ENCODE measurements at places on chromosomes 11 and 22.

DNA sequence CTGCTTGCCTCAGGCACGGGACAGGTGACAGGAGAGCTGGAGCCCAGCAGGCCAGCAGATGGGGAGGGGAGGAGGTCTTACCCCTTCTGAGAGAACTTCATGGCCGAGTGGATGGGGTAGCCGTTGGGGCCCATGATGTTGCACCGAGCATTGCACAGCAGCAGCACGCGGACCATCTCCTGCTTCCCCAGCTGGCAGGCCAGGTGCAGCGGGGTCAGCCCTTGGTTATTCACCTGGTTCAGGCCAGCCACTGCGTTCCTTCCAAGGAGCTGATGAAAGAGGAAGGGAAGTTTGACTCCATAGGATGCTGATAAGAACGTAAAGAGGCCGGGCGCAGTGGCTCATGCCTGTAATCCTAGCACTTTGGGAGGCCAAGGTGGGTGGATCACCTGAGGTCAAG is 29.4 kb upstream of the BAIAP2L2 start:
- DNase-seq: no peak

DNA sequence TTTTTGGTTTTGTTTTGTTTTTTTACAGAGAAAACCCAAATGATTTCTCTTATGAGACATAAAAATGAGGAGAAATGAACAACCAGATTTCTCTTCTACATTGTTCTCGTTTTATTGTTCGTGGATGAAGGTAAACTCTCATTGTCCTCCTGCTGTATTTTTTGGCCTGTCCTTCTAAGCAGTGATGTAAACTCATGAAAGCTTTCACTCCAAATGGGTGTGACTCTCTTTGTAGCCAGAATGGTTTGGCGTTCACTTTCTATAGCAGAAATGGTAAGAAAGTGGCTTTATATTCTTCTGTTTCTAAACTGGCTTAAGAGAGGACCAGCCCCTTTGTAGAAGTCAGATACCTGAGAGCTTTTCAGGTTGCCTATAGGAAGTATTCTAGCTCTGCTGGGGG is 15.5 kb upstream of the BMAL1 start:
- no peak for DNase-seq

DNA sequence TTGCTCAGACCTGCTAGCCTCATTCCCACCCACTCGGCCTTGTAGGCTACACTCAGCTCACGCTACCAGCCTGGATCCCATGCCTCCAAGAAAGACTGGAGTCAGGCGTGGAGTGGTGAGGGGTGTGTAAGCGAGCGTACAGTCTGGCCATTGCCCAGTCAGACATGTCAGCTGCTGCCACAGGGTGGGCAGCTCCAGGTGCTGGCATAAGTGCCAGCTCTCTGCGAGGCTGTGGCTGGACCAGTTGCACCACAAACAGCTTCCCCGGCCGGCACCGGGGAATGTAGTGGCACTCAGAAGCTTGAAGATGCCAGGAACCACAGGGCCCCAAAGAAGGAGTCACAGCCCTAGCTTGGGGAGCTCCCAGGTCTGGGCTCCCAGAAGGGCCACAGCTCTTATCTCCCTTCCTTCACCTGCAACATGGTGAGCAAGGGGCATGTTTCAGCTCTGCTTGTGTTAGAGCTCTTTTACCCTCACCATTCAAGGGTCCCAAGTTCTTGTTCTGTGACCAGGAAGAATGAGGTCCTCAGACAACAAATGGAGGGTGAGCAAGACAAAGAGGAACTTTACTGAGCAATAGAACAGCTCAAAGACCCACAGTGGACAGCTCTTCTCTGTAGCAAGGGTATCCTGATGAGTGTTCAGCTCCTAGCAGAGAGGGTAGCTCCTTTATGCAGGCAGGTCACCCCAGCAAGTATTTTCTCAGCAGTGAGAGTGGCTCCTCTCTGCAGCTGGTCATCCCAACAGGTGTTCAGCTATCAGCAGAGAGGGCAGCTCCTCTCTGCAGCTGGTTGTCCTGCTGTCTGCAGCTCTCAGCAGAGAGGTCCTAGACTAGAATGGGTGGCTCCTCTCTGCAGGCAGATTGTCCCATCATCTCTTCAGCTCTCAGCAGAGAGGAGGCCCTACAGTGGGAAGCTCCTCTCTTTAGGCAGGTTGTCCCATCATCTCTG is 6.0 kb downstream of the SBF2 start:
- DNase-seq: no peak

DNA sequence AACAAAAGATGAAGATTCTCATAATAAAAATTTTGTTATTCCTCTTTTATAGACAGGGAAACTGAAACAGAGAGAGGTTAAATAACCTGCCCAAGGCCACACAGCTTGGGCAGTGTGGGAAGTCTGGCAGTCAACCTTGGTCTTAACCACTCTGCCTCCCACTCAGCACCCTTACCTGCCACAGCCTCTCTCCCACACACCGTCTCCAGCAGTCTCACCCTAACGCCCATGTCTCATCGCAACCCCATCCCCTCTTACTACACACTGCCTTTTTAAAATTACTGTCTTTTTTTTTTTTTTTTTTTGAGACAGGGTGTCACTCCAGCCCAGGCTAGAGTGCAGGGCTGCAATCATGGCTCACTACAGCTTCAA is 25.0 kb downstream of the ARRB1 start:
- DNase-seq: no peak

DNA sequence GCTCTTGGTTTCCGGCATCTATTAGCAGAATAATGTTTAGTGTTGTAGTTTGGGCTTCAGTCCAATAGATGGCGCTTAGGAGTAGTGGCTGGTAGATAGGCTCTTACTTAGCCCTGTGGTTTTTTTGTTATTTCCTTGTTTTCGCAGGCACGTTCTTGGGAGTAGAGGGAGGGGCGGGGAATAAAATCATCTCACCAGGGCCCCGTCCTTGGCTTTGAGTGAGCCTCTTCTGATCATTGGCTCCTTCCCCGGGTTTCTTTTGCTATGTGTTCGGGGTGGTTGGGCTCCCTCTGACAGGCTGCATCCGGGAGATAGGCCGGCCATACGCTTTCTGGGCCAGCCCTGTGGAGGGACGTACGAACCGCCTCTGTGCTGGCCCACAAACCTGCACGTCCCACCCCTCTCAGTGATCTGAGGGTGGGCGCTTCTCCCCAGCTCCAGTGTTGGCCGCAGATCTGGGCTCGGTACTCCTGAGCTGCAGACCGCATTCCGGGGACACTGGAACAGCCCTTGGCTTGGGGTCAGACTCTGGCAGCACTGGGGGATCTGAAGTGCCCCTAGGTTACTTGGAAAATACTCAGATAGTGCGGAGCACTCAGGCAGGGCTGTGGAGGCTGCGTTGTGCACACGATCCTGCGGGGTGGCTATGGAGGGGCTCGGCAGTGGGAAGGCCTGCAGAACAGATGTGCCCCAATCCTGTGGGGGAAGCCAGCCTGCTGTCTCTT is 217.0 kb downstream of the DYNC2H1 start:
- DNase-seq: peak; percentile 58

DNA sequence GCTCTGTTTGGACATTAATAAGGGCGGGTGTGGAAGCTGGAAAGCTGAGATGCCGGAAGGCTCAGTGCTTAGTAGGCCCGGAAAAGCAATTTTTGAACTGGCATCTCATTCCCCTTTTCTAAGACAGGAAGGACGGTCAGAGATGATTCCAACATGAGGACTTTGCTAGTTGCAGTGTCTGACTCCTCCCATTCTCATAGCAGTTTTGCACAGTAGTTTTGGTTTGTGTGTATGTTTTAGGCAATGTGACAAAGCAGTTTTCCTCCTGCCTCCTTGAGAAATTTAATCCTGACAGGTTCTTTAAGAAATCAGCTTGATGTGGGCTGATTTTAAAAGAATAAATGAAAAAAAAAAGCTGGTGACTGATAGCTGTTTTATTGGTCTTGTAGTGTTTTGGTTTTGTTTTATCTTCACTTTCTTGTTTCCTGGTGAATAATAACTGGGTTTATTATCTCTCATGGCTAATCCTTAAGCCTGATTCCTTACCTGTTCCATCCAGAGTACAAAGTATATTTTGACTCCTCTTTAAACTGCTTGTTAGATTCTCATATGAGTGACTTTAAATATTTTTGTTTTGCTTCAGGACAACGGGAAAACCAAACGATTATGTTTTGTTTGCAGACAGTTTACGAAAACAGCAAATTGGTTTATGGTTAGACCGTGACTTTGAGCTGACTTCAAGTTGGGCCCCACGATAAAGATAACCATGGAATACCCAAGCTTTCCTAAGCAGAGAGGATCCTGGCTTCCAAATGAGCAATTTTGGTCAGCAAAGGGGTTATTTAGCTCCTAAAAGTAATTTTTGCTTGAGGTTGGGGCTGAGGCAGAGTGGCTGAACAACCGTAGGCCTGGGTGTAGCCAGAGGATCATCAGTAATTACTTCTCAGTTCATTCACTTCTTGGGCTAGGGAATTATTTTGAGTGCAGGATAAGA is 3.4 kb downstream of the PTPRJ start:
- DNase-seq: no peak

- peak; percentile 22 for DNase-seq
Measured at GRCh38 chr11:15159085-15159484, 44.4 kb downstream of the INSC start.

- DNase-seq: no peak
Measured at GRCh38 chr22:45254789-45255278, 14.1 kb upstream of the KIAA0930 start.

Measured in GDM1 (cell line).